ENCODE measurements at places on chromosomes 12 and 14. TPM values are rescaled to one million over a fixed set of nuclear protein-coding genes. Genes with fewer than 3 reads are reported as not detected.

DNA sequence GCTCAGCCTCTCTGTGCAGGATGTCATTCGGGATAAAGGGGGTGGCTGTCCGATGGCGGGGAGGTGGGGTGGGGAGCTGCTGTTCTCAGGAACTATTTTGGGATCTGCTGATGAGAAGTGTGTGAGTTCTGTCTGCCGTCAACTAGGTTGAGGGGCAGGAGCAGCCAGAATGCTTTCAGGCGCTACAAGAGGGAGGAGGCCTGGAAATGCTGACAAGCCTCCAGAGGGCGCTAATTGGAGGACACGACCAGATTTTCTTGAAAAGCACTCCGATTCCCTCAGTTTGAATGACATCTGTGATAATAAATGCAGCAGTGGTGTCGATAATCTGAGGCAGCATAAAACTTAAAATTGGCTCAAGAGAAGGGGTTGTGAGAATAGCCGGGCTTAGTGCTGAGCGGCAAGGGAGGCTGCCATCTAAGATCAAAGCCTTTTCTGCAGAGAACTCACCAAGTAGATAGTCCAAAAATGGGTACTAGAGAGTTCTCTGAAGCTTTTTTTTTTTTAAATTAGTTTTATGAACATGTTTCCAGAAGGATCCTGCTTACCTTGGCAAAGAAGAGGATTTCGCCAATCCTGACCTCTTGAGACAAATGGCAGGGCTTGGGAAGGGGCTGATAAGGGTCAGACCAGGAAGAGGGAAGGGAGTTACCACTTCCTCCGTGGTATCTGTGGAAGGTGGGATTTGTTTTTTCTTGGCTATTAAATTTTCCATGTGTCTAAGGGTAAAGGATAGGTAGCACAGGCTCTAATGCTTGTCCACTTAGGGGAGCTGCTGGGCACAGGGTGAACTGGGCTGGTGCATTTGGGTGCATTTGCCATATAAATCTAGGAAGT, 94.4 kb downstream of the CRACR2A start:
- no peaks in the 10 kb centered on the region for H3K4me1 ChIP-seq
- H3K27me3 ChIP-seq, result no peaks in the 10 kb centered on the region
- H3K4me3 ChIP-seq, result no peak overlapping the region
- H3K27ac ChIP-seq, result no peak overlapping the region
- peak; percentile 37 for DNase-seq

DNA sequence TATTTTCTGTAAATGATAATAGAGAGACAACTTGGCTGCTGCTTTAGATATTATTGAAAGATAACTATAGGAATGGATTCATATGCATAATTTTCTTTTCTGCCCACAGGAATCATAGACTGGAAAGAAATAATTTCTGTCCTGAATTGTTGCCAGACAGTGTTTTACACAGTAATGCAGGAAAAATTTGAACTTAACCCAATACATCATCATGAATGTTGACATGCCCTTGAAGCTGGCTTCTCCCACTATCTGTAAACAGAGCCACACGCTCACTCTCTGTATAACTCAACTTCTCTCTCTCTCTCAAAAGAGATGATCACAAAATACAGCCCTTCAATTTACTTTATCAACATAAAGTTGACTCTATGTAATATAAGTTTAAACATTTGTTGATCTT, 56.6 kb downstream of the PAX9 start:
- H3K27me3 ChIP-seq, result no peaks in the 10 kb centered on the region
- no peaks in the 10 kb centered on the region for H3K36me3 ChIP-seq
- H3K27ac ChIP-seq, result no peak overlapping the region
- no peaks in the 10 kb centered on the region for H3K4me1 ChIP-seq
- no peak overlapping the region for H3K4me3 ChIP-seq

DNA sequence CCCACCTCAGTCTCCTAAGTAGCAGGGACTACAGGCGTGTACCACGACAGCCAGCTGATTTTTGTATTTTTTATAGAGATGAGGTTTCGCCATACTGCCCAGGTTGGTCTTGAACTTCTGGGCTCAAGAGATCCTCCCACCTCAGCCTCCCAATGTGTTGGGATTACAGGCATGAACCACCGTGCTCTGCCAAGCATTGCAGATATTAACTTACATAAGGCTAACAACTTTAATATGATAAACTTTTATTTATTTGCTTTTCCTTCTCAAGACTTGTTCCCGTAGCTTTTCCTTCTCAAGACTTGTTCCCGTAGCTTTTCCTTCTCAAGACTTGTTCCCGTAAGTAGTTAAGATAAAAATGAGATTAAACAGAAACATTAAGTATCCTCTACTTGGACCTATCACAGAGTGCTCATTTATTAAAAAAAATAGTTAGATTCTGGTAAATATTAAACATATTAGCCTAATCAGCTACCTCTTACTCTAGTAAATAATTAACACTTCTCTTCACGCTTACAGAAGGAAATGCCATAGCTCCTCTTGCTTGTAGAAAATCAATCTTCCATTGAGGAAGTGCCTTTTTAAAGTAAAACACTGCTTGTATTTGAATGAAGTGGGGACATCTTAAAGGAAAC, 157.7 kb upstream of the KITLG start:
- no peaks in the 10 kb centered on the region for H3K36me3 ChIP-seq
- DNase-seq, result no peak
- no peak overlapping the region for H3K4me3 ChIP-seq
- no peak overlapping the region for H3K27ac ChIP-seq
- no peaks in the 10 kb centered on the region for H3K4me1 ChIP-seq
- no peaks in the 10 kb centered on the region for H3K27me3 ChIP-seq

DNA sequence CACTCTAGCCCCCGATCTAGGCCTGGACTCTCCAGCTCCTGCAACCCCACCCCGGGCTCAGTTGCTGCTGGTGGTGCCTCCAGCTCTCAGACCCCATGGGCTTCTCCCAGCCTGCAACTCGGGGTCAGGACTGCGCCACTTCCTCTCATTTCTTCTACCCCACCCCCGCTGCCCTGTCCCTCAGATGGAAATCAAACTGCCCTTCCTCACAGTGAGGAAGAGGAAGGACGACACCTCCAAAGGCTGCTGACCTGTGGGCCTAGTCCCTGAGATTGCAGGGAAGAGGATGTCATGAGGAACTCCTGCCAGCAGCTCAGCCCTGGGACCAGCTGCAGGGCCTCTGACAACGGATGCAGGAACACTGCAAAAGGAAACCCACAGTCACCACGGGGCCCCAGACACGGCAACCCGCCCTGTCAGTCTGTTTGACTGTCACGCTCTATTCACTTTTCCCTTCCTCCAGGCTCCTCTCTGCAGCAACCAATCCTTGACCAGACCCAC, 29.3 kb upstream of the PNMA1 start:
- H3K4me1 ChIP-seq, result peaks cover 62% of the 10 kb centered on the region
- no peaks in the 10 kb centered on the region for H3K27me3 ChIP-seq
- no peak overlapping the region for H3K4me3 ChIP-seq
- no peak for DNase-seq
- peaks cover 14% of the 10 kb centered on the region for H3K36me3 ChIP-seq

GRCh38 chr14:51917193-51917592, 56.8 kb downstream of the GNG2 start:
- no peaks in the 10 kb centered on the region for H3K4me1 ChIP-seq
- no peak for DNase-seq
- H3K36me3 ChIP-seq, result no peaks in the 10 kb centered on the region
- no peak overlapping the region for H3K4me3 ChIP-seq
- H3K27me3 ChIP-seq, result no peaks in the 10 kb centered on the region

DNA sequence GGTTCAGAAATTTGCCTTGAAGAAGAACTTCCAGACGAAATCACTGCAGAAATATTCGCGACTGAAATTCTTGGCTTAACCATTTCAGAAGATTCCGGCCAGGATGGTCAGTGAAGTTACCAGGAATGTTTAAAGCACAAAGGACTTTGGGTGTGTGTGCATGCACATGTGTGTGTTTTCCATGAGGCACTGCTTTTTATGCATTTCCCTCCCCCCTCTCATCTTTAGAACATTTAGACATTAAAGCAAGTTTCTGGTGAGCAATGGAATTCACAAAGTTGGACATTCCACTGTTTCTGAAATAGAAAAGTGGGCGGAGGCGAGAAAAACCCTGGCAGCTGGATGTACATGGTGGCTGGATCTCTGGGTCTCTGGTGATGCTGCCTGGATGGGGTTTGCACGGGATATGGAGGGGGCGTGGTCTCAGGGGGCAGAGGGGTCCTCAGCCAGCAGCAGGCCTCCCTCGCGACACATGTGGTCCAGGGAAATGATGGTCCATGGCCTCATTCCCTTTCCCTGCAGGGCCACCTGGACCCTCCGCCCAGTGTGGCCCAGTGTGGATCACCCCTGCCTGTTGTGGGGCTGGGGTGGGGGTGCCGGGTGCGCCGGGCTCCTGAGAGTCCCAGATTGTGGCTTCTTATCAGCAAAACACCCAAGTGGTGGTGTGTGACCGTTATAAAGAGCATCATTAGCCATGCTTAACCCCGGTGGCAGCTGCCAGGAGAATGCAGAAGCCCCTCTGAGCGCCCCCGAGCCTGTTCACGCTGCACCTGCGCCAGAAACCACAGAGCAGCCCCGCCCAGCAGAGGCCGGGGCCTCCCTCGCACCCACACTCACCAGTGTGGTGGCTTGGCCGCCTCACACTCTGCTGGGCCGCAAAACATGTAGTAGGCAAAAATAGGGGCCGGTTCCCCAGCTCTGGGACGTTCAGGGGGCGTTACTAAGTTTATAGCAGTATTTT, 17.8 kb upstream of the BCL7A start:
- peak overlapping the region; percentile 54 for H3K27ac ChIP-seq
- H3K27me3 ChIP-seq, result no peaks in the 10 kb centered on the region
- no peak for DNase-seq
- H3K36me3 ChIP-seq, result no peaks in the 10 kb centered on the region
- H3K4me3 ChIP-seq, result no peak overlapping the region

DNA sequence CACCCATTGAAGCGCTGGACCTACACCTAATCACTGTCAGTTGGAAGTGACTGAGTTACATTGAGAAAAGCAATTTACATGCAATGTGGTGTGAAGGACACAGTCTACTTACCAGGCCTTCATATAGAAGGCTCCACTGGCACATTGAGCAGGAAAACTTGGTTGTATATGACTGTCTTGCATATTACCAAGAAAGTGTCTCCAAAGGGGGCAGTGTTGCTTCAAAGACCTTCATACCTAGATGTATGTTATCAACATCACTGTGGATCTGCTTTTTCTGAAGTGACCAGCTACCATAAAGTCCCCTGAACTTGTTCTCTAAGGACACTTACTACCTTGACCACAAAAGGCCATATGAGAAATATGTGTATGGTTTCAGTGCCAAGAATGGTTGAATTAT, 64.1 kb downstream of the NELL2 start:
- no peaks in the 10 kb centered on the region for H3K36me3 ChIP-seq
- no peak overlapping the region for H3K4me3 ChIP-seq
- H3K4me1 ChIP-seq, result no peaks in the 10 kb centered on the region

DNA sequence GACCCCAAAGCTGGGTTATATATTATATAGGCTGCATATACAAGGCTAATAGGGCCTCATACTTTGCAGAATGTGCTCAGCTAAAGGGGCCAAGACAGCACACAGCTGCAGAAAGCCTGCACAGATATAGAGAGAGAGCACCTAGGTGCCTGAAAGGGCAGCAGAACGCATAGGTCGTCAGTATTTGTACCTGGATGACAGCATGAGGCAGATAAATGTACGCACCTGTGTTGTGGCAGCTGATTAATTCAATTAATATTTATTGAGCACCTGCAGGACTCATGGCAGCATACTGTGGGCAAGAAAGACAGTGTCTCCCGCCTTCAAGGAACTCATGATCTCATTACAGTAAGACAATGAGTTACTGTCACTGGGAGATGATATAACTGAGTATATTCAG, 33.4 kb downstream of the SPTB start:
- H3K4me3 ChIP-seq, result no peak overlapping the region
- no peak overlapping the region for H3K27ac ChIP-seq
- no peaks in the 10 kb centered on the region for H3K4me1 ChIP-seq
- DNase-seq, result no peak
- peaks cover 45% of the 10 kb centered on the region for H3K27me3 ChIP-seq

DNA sequence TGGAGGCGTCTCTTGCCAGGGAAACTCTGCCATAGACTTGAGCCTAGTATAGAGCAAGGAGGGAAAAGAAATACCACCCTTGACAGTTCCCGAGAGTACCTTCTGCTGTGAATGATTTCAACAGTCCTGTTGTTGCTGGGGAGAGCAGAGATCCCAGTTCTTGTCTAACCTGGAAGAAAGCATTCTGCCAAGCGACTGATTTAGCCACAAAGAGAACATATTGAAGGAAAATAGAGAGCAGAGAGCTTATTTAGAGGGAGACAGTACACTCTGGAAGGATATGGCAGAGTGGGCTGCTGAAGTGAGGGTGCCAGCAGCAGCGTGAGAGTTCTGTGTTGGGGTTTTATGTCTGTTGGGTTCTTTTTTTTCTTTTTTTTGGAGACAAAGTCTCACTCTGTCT, 966.9 kb upstream of the TMEM132C start:
- no peaks in the 10 kb centered on the region for H3K27me3 ChIP-seq
- no peak overlapping the region for H3K4me3 ChIP-seq
- no peaks in the 10 kb centered on the region for H3K4me1 ChIP-seq
- H3K27ac ChIP-seq, result no peak overlapping the region
- no peak for DNase-seq

GRCh38 chr14:23464700-23465099, 4.8 kb upstream of the NGDN start:
- H3K27me3 ChIP-seq, result no peaks in the 10 kb centered on the region
- no peak overlapping the region for H3K27ac ChIP-seq
- no peak overlapping the region for H3K4me3 ChIP-seq
- no peaks in the 10 kb centered on the region for H3K4me1 ChIP-seq

DNA sequence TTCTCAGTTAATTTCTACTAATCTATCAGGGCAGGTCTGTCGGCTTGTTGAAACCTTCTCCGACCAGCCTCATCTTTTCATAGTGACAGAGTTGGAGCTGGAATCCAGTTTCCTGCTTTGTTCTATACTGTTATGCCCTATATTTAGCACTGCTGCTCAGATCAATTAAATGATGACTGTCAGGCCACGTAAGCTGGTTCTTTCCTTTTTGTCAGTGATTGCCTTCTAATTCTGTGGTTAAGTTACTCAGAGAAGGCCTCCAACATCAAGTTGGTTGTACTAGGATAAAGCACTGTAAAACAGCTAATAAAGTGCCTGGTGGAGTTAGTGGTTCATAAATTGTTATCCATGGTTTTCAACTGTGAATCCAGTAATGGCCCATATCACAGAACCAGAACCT, 22.6 kb downstream of the DERA start:
- no peak overlapping the region for H3K4me3 ChIP-seq
- peaks cover 5% of the 10 kb centered on the region for H3K4me1 ChIP-seq
- H3K27me3 ChIP-seq, result no peaks in the 10 kb centered on the region
- peak; percentile 77 for DNase-seq

GRCh38 chr14:25090256-25090655, 40.3 kb upstream of the STXBP6 start:
- no peak overlapping the region for H3K4me3 ChIP-seq
- peaks cover 2% of the 10 kb centered on the region for H3K4me1 ChIP-seq
- H3K36me3 ChIP-seq, result no peaks in the 10 kb centered on the region
- peaks cover 2% of the 10 kb centered on the region for H3K27me3 ChIP-seq

DNA sequence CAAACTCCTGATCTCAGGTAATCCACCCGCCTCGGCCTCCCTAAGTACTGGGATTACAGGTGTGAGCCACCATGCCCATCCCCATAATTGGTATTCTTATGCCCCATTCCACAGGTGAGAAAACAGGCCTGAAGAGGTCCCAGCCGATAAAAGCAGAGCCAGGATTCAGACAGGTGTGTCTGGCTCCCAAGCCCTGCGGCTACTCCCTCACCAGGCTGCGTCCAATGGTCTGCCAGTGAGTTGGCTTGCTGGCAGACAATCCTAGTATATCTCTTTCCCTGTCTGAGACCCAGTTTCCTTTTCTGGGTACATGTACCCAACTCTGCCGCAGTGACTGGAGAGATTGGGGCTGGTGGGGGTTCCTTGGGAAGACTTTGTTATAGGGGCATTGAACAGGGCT, 1.9 kb upstream of the TSPAN9 start:
- no peak overlapping the region for H3K4me3 ChIP-seq
- no peaks in the 10 kb centered on the region for H3K36me3 ChIP-seq
- H3K4me1 ChIP-seq, result peaks cover 3% of the 10 kb centered on the region

The SLC35E3 gene
- polyA plus RNA-seq, result 11.1 TPM

The TBC1D30 gene
- 0.24 TPM for polyA plus RNA-seq
